ENCODE measurements at places on chromosomes 2 and 18.

DNA sequence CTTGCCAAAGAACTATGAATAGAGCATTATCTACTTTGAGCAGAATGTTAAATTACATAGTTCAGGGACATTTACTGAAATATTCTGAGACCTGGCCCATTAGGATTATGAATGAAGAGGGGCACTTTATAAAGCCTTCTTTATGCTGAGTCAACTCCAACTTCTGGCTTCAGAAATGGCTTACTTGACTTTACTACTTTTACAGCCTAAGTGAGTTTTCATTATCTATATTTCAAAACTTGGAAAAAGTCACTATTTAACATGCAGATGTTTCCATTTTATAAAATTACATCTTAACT, 37.7 kb downstream of the SESTD1 start:
- no peak for DNase-seq

GRCh38 chr2:193584522-193584938, 1389.8 kb upstream of the TMEFF2 start:
- peak; percentile 52 for DNase-seq

DNA sequence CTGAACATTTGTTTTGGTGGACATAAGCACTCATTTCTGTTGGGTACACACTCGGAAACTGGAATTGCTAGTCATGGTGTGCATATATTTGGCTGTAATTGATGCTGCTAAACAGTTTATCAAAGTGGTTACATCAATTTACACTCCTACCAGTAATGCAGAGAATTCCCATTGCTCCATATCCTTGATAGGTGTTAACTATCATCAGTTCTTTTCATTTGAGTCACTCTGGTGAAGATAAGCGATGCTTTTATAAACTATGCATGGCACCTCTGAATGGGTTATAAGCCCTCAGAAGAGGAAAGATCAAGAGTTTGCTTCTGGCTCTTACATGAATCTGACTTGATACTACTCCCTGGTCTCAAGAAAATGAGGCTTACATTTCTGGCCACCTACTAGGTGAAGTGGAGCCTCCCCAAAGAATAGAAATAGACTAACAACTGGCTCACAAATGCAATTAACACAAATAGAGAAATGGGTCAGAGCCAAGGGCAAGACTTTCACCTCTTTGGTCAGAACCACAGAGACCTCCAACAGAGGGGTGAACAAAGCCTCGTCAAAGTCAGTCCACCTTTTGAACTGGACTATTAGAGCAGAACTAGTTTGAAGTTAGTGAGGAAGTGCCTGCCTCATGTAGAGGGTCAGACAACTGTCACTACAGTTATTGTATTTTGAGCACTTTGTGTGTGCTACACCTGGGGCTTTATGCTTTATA, 15.0 kb upstream of the STK17B start:
- no peak for DNase-seq

DNA sequence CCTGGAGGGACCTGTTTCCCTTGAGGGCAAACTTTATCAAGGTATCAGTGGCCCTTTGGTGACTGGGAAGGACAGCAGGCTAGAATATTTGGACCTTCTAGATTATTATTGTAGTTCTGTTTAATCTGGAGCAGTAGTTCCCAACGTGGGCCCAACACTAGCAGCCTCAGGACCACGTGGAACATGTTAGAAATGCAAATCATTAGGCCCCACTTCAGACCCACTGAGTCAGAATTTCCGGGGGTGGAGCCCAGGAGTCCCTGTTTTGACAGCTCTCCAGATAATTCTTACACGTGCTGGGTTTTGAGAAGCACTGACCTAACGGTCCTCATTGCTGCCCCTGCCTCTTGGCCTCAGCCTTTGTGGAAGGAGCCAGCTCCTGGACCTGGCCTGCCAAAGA, 25.5 kb upstream of the DYNC2LI1 start:
- no peak for DNase-seq

GRCh38 chr2:223758131-223758840, 79.1 kb downstream of the AP1S3 start:
- no peak for DNase-seq

DNA sequence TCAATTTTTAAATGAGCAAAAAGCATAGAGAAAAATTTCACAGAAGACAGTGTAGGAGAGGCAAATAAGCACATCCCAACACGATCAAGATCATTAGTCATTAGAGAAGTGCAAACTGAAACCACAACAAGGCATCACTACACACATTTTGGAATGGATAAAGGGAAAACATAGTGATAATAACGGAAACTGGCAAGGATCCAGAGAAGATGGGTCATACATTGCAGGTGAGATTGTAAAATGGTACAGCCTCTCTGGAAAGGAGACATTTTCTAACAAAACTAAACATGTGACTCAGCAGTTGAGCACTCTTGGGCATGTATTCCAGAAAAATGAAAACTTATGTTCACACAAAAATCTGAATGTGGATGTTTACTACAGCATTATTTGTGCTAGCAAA, 98.3 kb upstream of the TMEM17 start:
- DNase-seq: no peak

DNA sequence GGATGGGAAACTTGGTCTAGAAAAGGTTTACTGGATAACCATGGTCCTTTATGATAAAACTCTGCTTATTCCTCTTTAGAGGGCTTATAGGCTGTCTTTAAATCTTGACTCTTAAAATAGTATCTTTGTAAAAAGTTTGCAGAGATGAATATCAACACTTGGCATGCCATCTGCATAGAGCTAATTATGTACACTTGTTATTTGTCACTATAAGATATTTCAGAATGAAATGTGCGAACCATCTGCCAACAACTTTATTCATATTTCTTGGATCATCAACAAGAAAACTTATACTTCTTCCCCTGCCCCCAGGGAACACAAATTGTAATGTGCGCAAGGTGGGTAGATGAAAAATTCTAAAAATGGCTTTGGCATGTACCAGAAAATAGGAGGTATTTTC, 653.0 kb upstream of the CHAC2 start:
- DNase-seq: no peak

DNA sequence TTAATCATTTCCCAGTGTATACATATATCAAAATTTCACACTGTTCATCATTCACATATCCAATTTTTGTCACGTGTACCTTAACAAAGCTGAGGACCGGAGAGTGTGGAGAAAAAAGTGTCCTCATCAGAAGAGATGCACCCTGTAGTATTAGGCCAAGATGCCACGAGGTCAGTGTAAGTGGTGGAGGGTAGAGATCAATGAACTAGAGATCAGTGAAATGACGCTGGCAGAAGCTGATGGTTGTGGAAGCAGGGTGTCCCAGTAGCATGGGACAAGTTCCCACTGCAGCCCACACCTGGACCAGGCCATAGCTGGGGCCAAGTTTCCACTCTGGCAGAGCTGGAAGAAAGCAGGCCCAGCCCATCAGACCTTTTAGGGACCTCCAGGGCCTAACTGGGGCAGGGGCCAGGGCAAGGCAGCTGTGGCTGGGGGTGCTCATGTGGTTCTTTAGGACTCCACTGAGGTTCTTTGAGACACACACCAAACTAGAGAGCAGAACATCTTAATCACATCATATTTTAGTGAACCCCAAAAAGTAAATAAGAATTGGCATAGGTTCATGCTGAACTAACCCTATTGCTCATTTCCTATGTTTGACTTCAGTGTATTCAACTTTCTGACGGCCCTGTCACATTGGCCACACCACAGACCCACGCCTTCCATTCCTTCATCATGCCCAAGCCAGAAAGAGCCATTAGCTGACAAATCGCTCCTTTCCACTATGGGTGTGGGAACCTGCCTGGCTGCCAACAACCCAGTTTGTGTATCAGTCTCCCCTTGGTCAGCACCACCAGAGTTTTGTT, 21.6 kb upstream of the GPR55 start:
- no peak for DNase-seq

GRCh38 chr2:96325884-96326255, 753 bp downstream of the ITPRIPL1 start:
- DNase-seq: no peak

- DNase-seq: no peak
These were observed 29.5 kb upstream of the DNAJC27 start for GRCh38 chr2:25001325-25001637.

Data from ELF-1 (cell line).